CD4-positive, alpha-beta T cell treated with Interleukin-17A for 4 hours (primary cell): ENCODE measurements at places on chromosomes 16 and 17.

DNA sequence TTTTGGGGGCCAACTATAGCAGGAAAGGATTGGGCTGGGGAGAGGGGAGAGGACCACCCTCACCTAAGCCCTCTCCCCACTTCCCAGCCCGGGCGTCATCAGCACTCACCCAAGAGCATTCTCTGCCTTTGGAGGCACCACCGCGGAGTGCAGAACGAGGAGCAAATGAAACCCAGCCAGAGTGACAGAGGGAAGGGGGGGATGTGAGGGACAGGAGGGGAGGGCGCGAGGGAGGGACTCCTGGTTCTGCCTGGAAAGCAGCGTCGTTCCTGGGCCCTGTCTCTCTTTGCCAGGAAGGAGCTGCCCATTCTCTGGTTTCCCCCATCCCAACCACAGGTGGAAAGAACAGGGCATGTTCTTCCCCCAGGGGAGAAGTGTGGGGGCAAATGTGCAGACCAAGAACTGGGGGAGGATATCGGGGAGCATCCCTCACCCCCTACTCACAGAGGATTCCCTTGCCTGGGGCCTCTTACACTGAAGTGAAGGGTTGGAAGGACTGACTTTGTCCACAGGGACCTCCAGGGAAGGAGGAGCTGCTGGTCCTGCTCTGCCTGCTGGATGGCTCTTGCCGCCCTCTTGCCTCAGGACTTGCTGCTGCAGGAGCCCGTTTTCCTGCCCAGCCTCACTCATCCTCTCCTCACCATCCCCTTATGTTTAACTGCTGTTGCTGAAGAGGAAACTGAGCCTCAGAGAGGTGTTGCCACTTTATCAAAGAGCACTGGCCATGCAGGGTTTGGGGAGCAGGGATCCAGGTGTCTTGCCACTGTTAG is 3.5 kb upstream of the C17orf113 start:
- no peak for DNase-seq

DNA sequence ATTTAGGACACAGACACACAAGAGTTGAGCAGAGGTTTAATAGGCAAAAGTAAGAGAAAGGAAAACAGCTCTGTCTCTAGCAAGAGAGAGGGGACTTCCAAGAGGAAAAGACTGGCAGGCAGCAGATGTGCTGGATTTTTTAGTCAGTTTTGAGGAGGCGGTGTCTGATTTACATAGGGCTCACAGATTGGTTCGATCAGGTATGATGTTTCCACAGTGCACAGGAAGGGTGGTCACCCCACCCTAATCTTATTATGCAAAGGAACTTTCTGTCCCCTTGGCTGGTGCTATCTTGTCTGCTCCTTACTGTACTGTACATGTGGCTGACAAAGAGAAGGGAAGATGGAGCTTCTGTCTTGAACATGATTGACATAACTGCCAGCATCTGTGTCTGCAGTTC is 25.3 kb downstream of the BFAR start:
- DNase-seq = no peak

- DNase-seq = no peak
Observed at GRCh38 chr17:81991684-81992305, 14.4 kb downstream of the ASPSCR1 start.

GRCh38 chr16:81210807-81211206 is 27.7 kb upstream of the BCO1 start:
- no peak for DNase-seq

DNA sequence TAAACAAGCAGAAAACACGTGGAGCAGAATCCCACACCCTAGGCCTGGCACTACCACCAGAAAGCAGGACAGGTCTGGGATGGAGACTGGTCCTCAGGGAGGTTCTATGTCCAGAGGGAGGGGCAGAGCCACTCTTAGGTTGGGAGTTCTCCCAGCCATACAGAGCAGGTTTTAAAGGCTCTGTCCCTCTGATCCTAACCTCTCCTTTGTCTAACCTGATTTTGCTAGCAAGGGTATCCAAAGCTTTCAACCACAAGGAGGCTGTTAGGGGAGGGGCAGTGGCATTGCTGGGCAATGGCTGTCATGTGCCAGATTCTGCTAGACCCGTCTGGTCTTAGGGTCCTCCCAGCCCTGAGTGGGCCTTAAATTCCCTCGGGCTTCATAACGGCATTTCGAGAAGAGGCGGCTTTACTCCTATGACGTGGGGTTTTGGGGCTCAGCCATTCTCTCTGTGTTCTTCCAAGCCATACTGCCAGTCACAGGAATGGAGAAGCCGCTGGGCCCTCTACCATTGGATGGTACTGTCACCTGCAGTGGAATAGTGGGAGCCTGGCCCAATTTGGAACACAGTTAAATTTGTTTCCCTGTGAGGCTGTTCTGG is 5.7 kb downstream of the TPPP3 start:
- no peak for DNase-seq

- no peak for DNase-seq
Observed at GRCh38 chr16:9545522-9546437, 454.3 kb downstream of the HAPSTR1 start.

- DNase-seq = no peak
Observed at GRCh38 chr17:43901861-43902589, 5.3 kb downstream of the MPP2 start.

- no peak for DNase-seq
Observed at GRCh38 chr16:79728048-79728922, 127.7 kb upstream of the MAF start.

DNA sequence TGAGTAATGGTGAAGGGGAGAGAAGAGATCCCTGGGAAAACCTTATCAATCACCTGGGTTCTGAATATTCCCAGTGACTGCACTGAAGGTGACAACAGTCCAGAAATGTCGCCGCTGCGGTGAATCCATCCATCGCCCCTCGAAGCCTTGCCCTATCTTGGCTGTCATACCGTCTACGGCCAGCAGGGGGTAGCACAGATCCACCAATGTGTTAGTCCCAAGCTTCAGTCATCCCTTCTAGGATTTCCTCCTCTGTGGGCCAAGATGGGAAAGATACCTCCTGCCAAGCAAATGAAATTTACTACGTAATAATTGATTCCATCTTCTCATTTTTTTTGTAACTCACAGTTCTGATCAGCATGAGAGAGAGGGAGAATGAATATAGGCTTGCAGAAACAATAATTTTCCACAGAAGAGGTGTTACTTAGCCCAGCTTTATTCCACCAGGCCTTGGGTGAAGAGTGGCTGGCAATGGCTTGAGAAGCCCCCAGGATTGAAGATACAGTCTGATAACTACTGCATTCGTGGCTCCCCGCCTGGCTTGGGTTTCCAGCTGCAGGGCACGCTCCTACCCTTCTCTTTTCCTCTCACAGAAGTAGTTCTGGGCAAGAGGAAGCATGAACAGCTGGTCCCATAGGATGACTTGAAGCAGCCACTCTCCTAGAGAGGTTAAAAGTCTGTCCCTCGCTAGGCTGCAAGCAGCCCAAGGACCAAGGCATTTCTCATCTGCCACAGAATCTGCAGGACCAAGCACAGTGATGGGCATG is 2.6 kb upstream of the FMNL1 start:
- DNase-seq = peak; percentile 90

GRCh38 chr16:27894386-27894785 is 169.1 kb downstream of the GSG1L start:
- no peak for DNase-seq

GRCh38 chr16:49112754-49113153 is 168.9 kb downstream of the CBLN1 start:
- DNase-seq = no peak

DNA sequence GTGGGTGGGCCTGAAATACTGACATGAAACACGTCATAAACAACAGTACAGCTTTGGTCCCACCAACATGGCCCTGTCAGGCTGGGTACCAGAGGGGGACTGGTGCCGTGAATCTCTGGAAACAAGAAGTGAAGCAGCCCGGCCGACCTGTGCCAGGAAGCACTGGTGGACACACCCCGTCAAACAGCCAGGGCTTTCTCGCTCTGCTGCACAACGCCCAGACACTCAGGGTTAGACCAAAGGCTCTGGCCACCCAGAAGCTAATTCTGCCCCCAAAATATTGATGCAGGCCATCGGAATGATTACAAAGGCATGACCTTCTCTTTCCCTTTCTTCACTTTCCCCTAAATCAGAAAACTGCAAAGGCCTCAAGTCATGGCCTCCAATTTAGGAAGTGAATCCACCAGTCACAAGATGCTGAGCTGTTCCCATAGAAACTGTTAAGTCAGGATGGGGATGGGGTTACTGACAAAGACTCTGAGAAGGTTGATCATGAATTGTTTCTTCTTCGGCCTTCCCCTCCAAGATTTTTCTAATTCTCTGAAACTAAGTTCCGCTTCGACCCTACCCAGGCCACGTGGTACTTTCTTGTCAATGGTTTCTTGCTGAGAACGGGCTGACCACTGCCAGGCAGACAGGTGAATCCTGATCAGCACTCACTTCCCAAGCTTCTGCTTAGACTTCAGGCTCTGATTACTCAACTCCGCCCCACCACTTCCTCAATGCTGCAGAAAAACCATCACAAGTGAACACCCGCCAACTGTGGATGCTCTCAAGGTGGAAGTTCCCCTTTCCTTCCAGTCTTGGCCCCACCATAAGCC is 6.7 kb downstream of the PITPNA start:
- no peak for DNase-seq

- DNase-seq = no peak
Observed at GRCh38 chr16:11774065-11774626, 22.9 kb downstream of the ZC3H7A start.

DNA sequence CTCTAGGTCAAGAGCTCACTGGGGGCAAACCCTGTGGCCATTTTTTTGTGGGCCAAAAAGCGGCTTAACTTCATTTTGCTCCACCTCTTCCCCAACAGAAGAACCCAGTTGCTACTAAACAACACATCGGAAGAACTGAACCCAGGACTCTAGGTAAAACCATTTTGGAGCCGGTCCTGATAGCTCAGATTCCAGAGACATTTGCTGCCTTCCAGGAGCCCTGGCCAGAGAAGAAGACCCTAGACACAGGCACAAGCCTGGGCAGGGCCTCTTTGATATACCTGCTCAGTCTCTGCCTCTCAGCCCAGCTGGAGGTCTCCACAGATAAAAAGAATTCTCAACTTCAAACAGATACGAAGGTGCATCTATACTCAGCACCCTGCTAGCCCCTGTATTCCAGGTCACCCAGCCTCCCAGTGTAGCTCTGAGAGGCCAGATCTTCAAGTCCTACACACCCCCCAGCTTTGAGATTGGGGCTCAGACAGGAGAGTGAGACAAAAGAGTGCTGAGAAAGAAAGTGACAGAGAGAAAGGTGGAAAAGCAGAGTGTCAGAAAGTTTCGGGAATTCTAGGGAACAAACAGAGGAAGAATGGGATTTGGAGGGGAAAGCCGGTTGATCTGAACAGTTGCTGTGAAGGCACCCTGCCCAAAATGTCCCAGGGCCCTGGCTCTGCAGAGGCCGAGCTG is 6.6 kb upstream of the HOXB9 start:
- DNase-seq = no peak

DNA sequence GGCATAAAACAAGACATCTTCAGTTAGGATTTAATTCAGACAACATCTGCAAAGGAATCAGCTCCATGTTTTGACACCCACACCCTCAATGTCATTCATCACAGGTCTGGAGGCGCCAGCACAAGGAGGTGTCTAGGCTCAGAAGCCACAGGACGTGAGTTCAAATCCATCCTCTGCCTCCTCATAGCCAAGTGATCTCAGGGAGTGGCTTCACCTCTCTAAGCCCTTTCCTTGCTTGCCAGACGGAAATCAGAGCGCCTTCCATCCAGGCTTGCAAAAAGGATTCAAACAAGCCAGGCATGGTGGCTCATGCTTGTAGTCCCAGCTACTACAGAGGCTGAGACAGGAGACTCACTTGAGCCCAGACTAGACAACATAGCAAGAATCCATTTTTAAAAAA is 84.6 kb downstream of the GSG1L start:
- no peak for DNase-seq

GRCh38 chr16:2983706-2984136 is 3.5 kb upstream of the PKMYT1 start:
- peak; percentile 76 for DNase-seq

GRCh38 chr17:77735566-77736198 is 222.8 kb upstream of the TNRC6C start:
- DNase-seq = no peak

GRCh38 chr16:4358831-4359561 is 7.9 kb upstream of the PAM16 start:
- peak; percentile 76 for DNase-seq

DNA sequence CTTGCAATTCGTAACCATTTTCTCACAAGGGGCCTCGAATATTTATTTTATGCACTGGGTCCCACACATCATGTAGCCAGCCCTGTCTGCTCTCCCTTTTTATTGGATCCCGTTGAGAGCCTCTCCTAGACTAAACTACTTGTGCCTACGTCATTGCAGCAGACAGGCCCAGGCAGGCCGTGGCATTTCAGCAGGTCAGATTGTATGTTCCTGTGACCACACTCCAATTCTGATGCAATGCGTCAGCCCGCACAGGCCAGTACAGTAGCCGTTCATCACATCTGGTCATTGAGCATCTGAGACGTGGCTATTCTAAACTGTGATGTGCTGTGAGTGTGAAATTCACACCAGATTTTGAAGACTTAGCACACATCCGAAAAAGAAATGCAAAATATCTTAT is 42.2 kb downstream of the ABAT start:
- DNase-seq = no peak

DNA sequence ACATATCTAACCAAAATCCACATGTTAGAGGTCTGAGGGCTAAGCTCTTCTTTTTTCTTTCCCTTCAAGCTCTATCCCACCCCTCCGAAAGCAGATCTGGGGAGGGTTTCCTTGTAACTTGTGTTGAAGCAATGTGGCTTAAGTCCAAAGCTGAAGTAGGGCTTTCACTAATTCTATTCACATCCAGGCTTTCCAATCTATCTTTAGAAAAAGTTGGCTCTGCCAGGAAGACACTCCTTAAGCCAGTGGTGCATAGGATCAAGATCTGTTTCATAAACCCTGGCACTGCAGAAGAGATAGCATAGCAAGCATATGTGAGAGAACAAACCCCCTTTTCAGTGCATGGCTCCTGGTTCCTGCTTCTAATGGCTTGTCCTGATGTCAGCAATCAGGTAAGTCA is 34.9 kb upstream of the DHX40 start:
- no peak for DNase-seq

DNA sequence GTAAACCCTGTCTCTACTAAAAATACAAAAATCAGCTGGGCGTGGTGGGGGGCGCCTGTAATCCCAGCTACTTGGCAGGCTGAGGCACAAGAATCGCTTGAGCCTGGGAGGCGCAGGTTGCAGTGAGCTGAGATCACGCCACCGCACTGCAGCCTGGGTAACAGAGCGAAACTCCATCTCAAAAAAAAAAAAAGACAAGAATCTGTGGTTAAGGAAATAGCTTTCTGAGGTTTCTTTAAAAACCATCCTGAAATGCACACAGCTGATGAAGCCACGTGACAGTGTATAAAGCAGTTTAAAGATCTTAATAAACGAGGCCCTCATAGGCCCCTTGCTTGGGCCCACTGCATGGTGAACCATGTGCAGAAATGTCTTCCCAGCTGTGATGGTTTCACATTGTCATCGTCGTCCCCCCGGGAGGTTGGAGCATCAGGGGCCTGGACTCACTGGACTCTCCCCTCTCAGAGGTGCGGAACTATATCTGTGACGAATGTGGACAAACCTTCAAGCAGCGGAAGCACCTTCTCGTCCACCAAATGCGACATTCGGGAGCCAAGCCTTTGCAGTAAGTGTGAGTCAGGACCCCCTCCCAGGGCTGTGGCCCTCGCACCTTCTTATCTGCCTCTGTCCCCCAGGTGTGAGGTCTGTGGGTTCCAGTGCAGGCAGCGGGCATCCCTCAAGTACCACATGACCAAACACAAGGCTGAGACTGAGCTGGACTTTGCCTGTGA is 16.2 kb downstream of the ZNF276 start:
- DNase-seq = peak; percentile 56
